ENCODE measurements at places on chromosomes 13 and 19.

- no peak for DNase-seq
Observed at GRCh38 chr13:113995051-113995601, 21.2 kb upstream of the C13orf46 start.

GRCh38 chr13:109743706-109744453 lies 42.5 kb downstream of the IRS2 start:
- DNase-seq, result peak; percentile 26

GRCh38 chr19:54659300-54659699 lies 3.5 kb upstream of the LILRB4 start:
- DNase-seq, result no peak

- no peak for DNase-seq
Observed at GRCh38 chr13:63393112-63393511, 1977.5 kb upstream of the PCDH20 start.

GRCh38 chr13:78193846-78194245 lies 275.2 kb upstream of the EDNRB start:
- DNase-seq, result no peak

Data from BJ (cell line).